Muscle of leg (tissue), 16 donors: ENCODE measurements at places on chromosomes 13 and 19.

GRCh38 chr13:46728777-46729176, 68.2 kb downstream of the ESD start:
- no peak for DNase-seq

GRCh38 chr13:47019977-47020376, 123.1 kb upstream of the HTR2A start:
- no peak for DNase-seq

DNA sequence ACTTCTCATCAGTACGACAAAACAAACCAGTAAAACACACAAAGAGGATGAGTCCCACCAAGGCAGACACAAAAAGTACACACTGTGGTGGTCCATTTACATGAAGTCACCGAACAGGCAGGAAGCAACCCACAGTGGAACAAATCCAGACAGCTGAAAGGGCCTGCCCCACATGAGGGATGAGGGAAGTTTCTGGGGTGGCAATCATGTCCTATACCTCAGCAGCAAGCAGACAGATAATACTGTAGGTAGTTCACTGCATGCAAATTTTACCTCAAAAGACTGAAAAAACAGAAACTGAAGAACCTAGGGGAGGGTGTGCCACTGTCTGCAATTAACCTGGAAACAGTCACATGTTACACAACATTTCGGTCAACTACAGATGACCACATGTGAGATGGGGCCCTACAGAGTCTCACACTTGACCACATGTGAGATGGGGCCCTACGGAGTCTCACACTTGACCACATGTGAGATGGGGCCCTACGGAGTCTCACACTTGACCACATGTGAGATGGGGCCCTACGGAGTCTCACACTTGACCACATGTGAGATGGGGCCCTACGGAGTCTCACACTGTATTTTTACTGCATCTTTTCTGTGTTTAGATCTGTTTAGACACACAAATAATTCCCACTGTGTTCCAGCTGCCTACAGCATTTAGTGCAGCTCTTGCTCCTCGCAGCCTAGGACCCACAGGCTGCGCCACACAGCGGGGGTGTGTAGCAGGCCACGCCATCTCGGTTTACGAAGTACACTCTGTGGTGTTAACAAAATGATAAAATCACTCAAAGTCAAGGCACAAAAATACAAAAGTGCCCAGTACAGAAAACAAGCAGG, 22.2 kb downstream of the PCID2 start:
- no peak for DNase-seq

- DNase-seq = no peak
Measured at GRCh38 chr13:111099290-111099689, 15.8 kb upstream of the ARHGEF7 start.

GRCh38 chr13:60169239-60170031, 5.7 kb upstream of the DIAPH3 start:
- DNase-seq = no peak
